ENCODE measurements at places on chromosomes 1 and 21.

- no peak for DNase-seq
Measured at GRCh38 chr1:220767312-220768125, 19.2 kb upstream of the MTARC1 start.

- no peak for DNase-seq
Measured at GRCh38 chr1:117362986-117363385, 4.3 kb upstream of the MAN1A2 start.

DNA sequence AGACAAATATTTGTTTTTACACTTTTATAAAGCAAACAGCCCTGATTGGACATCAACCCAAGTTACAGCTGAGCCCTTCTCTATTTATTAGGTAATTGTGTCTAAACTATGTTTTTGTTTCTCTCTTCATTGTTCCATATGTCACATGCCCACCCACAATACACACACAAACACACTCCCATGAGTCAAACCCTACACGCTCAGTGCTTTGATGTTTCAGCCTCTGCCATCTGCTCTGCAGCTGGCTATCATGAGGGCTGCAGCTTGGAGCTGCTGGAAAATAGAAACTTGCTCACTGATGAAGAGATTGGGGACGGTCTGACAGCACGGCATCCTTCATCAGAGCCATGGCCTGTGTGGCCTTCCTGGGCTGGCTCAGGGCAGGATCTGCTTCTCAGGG is 41.7 kb downstream of the PSMG1 start:
- no peak for DNase-seq

GRCh38 chr21:17828223-17828622 is 9.1 kb upstream of the C21orf91 start:
- DNase-seq: no peak

GRCh38 chr1:1900883-1901640 is 10.2 kb upstream of the GNB1 start:
- no peak for DNase-seq

DNA sequence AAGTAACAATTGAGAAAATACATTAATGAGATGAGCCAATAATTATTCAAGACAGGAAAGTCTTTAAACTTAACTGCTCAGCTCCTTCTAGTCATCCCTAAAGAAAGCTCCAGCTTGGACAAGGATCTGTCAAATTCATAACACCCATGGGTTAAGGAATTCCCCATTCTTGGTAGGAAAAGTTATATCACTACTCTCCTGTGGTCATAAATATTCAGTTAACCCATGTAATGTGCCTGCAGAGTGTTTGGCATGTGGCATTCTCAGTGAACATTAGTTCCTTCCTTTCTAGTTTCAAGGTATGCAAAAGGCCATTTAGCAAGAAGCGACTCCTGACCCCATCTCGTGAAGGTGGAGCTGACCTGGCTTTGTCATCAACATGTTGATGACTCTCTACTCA is 76.7 kb upstream of the VCAM1 start:
- DNase-seq: no peak

DNA sequence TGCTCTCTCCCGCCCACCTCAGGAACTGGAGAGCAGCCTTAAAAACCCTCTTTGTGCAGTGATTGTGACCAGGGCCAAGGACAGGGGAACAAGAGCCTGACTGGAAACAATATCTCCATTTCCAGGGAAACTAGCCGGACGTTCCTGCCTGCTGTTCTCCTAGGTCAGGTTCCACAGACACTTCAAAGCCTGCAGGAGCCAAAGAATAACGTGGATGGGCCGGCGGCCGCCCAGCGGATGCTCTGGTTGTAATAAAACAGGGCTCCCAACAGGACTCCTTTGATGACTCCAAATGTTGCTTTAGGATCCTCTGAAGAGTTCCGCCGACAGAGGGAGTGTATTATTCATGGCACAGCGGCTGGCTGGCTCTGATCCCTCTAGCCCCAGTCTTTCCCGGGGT is 162.2 kb downstream of the PLXNA2 start:
- no peak for DNase-seq

DNA sequence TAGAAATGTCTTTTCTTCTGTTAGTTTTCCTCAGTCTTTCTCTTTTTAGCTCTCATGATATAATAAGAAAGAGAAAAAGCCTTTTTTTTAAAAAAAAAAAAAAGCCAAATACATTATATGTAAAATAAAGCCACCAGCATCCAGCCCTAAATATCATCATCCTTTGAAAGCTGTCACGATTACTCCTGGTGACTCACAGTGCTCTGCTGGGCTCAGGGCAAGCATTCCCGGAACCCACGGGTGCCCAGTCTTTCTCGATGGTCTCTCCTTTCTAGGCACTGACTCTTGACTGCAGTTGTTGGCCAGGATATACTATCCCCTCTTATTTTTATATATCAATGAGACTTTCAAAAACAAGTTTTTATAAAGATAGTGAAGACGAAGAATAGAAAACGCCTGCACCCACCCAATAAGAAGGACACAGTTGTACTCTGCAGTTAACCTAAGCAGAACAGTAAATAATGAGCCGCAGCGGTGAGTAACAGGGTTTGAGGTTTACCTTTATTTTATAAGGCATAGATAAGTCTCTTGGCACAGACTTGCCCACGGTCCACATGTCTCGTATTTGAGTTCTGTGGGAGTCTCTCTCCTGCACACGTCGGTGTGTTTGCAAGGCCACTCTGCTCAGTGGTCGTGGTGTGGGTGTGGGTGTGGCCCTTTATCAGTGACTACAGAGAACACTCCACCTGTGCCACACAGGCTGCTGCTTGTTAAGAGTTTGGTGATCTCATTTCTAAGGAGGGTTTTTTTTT is 15.7 kb upstream of the MX2 start:
- no peak for DNase-seq
